ENCODE measurements at places on chromosomes 12 and 14. TPM values are rescaled to one million over a fixed set of nuclear protein-coding genes. Genes with fewer than 3 reads are reported as not detected.

DNA sequence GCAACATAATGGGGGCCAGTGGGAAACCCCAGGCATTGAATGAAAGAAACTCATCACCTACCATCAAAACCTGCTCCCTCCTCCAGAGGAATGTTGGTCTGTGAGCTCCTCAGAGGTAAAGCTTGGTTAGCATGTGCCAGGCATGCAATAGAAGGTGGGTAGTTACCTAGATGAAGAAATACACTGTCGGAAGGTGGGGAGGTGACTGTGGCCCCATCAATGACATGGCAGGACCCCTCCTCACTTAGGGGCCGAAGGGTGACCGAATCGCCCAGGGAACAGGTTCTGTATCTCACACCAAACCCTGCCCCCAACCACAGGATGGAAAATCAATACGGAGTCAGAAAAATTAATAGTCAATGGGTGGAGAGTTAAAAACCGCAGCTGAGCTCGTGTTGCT is 135.6 kb downstream of the BCL11B start:
- no peak for DNase-seq

Gene GDF3
- total RNA-seq, result not detected

- DNase-seq, result no peak
Observed at GRCh38 chr14:97056086-97056485, 258.9 kb downstream of the VRK1 start.

DNA sequence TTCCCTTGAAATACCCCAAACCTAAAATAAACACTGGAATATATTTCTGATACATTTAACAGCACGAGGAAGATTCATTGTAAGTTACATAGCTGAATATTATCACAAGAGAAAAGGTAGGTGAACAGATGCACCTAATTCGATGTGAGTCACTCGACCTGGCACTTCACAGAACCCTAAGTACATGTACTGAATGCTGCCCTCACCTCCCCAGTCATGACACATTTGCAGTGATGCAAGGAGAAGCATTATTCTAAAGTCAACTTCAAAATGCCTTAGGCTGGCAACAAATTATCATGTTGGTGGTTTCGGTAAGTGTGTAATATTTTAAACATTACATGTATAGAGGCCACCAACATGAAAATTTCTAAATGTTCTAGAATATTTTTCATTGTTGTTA is 35.2 kb upstream of the TMTC2 start:
- no peak for DNase-seq

- no peak for DNase-seq
Observed at GRCh38 chr14:88793259-88793625, 489 bp upstream of the EML5 start.

DNA sequence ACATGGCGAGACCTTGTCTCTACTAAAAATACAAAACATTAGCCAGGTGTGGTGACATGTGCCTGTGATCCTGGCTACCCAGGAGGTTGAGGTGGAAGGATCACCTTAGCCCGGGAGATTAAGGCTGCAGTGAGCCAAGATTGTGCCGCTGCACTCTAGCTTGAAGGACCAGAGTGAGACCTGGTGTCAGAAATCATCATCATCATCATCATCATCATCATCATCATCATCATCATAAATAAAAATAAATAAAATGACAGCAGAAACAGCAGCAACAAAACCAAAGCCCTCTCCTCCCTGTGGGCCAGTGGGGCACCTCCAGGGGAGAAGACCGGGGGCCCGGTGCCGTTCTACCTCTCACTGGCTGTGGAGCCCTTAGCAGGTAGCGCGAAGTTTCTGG is 281.9 kb upstream of the CRY1 start:
- no peak for DNase-seq

DNA sequence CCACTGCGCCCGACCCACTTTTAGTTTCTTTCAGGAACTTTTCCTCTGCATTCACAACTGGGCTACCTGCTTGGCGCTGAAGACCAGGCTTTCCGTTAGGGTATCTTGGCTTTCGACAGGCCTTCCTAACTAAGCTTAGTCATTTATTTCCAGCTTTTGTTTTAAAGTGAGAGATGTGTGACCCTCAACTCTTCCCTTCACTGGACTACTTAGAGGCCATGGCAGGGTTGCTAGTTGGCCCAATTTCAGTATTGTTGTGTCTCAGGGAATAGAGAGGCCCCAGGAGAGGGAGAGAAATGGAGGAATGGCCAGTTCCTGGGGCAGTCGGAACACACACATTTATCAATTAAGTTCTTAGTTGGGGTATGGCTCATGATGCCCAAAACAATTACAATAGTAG is 10.4 kb downstream of the MTA1 start:
- no peak for DNase-seq

DNA sequence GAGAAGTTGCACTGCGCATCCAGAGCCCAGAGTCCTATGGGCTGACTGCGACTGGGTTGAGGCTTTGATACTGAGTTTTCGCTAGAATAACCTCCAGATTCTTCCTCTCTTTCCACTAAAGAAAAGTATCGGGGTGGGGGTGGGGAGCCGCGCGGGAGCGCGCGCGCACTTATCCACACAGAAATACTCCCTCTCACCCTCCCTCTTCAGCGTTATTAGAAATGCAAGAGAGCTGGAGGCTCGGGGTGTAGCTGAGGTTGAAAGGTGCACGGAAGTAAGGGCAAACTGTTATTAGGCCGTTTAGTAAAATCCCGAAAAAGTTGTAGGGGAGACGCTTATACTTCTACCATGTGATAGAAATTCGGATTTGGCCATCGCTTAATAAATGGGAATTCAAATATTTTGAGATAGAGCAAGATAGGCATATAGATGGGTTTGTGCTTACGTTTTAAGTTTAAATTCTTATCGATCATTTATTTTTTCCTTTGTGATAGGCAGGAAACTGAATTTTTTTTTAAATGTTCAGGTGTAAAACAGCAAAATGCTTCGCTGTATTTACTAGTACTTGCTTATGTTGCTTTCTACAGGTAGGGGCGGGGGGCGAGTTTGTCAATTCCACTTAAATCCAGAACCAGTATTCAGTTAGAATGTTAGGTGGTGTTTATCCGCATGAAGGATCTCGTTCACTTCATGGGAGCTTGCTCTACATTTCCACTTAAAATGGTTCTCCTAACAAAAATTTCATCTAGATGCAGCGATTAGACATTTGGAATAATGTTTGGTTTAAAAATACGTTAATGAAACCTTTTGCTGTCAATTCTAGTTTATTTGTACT is 1.1 kb downstream of the ARHGAP5 start:
- DNase-seq, result no peak

- no peak for DNase-seq
Observed at GRCh38 chr14:68232300-68233055, 412.9 kb downstream of the RAD51B start.

Gene WDHD1
- 2.7 TPM for total RNA-seq

DNA sequence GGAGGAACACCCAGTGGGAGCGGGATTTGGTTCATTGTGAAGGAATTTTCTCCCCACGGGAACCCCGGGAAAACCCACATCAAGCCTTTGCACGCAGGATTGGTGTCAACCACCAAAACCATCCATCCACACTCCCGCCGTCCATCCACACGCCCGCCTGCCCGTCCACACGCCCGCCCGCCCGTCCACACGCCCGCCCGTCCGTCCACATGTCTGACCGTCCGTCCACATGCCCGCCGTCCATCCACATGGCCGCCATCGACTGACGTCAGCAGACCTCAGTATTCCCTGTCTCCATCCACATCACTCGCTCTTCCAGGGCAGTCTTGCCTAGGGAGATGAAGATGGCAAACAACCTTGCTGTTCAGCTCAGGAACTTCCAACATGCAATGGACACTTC is 6.7 kb upstream of the GPR132 start:
- DNase-seq, result no peak

GRCh38 chr12:109981311-109981710 is 14.9 kb downstream of the GIT2 start:
- DNase-seq, result peak; percentile 27

GRCh38 chr12:52428121-52428520 is 6.0 kb downstream of the KRT75 start:
- DNase-seq, result no peak

GRCh38 chr12:1332327-1332726 is 262.1 kb downstream of the FBXL14 start:
- DNase-seq, result no peak

Gene C12orf50
- not detected for total RNA-seq

DNA sequence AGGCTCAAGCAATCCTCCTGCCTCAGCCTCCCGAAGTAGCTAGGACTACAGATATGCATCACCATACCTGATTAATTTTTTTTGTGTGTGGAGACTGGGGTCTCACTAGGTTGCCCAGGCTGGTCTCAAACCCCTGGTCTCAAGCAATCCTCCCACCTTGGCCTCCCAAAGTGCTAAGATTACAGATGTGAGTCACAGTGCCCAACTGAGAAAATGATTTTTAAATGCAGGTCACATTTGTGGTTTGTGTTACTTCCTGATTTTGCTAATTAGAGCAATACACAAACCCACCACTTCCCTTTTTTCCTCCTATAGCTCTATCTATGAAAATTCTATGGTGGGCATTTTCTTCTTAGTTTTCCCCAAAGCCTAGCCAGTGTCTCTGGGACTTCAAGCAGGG is 45.5 kb upstream of the TMEM263 start:
- no peak for DNase-seq

DNA sequence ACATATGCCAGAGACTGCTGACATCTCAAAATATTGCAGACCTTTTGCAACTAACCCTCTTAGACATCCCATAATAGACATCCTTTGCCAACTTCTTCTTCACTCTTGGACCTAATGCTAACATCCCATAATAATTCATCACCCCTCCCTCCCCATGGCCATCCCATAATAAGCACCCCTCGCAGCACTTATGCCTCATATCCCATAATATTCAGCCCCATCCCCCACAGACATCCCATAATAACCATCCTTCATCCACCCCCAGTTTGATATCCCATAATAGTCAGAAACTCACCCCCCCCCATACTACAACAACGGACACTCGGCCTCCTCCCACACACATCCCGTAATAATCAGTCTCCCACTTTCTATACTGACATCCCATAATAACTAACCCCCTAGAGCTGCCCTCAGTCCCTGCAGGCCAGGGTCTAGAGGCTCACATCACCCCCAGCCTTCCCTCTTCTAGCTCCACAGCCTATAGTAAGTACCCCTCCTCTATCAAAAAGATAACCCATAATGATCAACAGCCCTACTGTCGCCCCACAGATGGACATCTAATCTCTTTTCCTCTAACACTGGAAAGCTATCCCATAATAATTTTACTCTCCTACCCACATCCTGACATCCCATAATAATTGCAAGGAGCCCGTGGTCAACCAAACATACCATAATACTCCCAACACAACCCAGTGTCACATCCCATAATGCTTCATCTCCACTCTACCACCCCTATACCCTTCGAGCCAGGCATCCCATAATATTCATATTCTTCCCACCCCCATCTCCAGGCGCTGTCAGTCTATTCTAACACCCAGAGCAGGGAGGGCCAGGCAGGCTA is 792 bp upstream of the CHD4 start:
- DNase-seq, result no peak

DNA sequence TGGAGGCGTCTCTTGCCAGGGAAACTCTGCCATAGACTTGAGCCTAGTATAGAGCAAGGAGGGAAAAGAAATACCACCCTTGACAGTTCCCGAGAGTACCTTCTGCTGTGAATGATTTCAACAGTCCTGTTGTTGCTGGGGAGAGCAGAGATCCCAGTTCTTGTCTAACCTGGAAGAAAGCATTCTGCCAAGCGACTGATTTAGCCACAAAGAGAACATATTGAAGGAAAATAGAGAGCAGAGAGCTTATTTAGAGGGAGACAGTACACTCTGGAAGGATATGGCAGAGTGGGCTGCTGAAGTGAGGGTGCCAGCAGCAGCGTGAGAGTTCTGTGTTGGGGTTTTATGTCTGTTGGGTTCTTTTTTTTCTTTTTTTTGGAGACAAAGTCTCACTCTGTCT is 966.9 kb upstream of the TMEM132C start:
- DNase-seq, result no peak

DNA sequence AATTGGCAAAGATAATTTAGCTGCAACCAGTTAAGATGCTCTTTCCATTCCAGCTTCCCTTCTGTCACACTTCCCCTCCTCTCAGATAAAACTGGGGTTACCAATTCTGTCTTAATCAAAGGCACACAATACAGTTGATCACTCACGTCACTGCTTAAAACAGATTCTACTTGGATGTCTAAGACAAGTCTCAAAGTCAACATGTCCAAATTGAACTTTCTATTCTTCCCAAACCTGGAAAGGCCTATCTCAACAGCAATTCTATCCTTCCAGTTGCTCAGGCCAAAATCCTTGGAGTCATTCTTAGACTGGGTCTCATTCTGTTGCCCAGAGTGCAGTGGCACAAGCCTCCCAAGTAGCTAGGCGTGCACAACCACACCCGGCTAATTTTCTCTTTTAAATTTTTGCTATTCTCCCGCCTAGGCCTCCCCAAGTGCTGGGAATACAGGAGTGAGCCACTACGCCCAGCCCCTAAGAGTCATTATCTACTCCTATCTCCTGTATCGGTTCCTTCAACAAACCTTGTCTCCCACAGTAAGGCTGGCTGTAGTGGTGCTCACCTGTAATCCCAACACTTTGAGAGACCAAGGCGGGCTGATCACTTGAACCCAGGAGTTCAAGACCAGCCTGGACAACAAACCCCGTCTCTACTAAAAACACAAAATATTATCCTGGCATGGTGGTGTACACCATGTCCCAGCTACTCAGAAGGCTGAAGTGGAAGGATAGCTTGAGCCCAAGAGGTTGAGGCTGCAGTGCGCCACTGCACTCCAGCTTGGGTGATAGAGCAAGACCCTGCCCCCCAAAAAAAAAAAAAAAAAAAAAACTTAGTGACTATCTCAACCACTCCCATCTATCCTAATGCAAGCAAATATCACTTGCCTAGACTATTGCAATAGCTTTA is 4.7 kb downstream of the RPS29 start:
- DNase-seq, result no peak

- DNase-seq, result peak; percentile 34
Observed at GRCh38 chr12:8698132-8698851, 501 bp downstream of the RIMKLB start.

Gene KRT75
- total RNA-seq, result not detected

Gene GPR137C
- 0.70 TPM for total RNA-seq

GRCh38 chr12:58884916-58885315 is 35.4 kb downstream of the LRIG3 start:
- DNase-seq, result no peak

DNA sequence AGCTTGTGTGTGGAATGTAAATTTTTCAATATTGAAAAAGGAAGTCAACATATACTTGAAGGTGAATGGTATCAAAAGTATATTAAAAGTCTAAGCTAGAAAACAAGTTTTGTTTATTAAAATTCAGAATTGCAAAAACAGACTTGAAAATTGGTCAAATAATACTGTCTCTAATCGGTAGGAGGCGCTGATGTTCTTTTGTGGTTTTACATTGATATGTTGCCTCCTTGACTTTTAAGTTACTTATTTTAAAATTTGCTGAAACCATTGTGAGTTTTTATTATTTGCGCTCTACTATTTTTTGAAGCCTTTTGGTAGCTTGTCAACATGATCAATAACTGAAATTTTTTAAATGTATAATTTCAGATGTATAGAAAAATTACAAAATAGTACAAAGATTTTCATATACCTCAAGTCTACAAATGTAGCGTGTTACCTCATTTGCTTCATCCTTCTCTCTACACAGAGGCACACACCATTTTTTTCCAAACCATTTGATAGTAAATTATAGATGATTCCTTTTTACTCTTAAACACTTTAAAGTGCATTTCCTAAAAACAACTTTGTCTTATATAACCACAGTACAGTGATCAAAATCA is 6.9 kb downstream of the RTRAF start:
- DNase-seq, result no peak

Gene TAS2R8
- not detected for total RNA-seq

GRCh38 chr14:68547305-68548193 is 245.3 kb downstream of the ZFP36L1 start:
- DNase-seq, result no peak

GRCh38 chr12:126582231-126582630 is 1517.0 kb downstream of the AACS start:
- no peak for DNase-seq

Gene REM2
- total RNA-seq, result 8.7 TPM

Data from T-helper 17 cell (primary cell).